ENCODE measurements at places on chromosomes 13 and 19. TPM values are rescaled to one million over a fixed set of nuclear protein-coding genes. Genes with fewer than 3 reads are reported as not detected.

The PSG3 gene
- total RNA-seq = not detected

The C19orf18 gene
- 0.47 TPM for total RNA-seq

DNA sequence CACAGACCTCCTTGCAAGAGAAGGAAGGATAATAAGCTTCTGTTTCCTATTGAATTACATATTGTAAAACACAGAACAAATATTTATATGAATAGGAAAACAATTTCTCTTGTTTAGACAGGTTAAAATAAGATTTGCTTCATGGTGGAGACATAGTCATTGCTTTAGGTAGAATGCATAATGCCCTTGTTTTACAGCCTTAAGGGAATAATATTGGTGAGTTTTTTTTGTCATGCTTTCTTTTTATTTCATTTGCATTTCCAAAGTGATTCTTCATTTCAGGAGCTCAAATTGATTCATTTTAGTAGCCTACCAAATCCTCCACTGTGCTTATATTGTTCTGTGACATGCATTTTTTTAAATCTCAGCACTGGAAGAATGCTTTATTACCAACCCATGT is 690.7 kb downstream of the OLFM4 start:
- no peak for DNase-seq

DNA sequence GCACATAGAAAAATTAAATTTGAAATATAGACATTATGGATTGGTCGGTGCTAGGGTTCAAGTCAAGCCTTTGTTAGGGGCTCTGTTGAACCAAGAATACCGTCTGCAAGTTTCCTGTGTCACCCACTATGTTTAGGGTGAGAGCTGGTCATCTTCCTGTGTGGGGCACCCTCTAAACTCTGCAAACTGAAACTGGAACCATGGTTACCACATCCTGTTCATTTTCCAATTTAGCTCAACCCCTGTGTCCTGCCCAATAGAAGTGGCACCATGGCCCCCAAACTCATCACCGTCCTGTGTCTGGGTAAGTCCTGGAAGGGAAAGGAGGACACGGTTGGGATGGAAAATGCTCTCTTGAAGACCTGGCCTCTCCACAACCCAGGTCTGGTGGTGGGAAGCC is 29.9 kb downstream of the LAIR2 start:
- DNase-seq = no peak

DNA sequence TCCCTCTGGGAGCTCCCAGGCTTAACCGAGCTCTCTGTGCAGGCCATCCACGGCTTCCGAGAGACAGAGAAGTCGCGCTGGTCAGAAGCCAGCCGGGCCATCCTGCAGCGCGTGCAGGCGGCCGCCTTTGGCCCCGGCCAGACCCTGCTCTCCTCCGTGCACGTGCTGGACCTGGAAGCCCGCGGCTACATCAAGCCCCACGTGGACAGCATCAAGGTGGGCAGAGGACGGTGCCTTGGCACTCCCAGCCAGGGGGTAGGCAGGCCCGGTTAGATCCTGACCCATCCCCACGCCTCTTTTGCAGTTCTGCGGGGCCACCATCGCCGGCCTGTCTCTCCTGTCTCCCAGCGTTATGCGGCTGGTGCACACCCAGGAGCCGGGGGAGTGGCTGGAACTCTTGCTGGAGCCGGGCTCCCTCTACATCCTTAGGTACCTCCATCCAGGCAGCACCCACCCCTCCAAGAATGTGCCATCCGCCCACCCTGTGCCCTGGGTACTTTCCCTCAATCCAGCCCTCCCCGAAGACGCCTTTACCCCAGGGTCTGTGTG is 1.5 kb downstream of the PSPN start:
- DNase-seq = no peak

DNA sequence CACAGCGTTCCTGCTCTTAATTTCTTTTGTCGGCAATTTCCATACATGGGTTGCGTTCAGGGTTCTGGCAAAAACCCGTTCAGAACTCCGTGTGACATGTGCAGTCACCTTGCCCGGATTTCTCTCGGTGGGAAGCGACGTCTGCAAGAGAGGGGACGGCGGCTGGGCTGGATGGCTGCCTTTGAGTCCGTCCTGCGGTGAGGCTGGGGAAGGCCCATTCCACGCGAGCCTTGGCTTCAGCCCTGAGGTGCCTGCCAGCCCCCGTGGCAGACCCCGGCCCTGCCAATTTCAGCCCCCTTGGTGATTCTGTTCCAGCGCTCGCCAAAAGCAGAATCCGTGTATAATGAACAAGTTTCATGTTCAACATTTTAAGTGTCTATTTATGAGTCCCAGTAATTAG is 72.6 kb upstream of the TSHZ3 start:
- DNase-seq = no peak

DNA sequence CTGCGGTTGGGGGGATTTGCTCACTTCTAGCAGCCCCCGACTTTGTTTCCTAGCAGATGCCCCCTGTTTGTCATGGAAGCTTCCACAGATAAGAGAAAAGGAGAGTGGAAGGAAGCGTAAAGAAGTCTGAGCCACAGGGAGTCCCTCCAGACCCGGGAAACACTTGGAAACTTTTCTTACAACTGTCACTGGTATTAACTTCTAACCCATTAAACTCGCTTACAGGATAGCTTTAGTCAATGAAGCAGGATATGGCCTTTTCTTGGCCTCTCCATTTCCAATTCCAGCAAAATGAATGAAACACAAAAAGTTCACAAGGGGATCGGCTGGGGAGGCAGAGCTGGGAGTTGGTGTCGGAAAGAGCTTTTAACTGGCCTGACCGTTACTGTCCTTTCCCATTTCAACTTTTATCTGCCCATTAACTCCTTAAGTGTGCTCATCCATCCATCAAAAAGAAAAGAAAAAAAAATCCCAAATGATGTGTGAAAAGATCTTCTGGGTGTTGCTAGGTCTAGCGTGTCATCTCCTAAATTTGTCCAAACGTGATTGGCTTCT is 231.9 kb upstream of the ARGLU1 start:
- DNase-seq = no peak
